ENCODE measurements at places on chromosomes 16 and 17.
A peak's percentile ranks its signal among the peaks of the same experiment; 100 is the strongest.

- DNase-seq, result no peak
Observed at GRCh38 chr17:79746889-79747507, 16.3 kb downstream of the ENPP7 start.

DNA sequence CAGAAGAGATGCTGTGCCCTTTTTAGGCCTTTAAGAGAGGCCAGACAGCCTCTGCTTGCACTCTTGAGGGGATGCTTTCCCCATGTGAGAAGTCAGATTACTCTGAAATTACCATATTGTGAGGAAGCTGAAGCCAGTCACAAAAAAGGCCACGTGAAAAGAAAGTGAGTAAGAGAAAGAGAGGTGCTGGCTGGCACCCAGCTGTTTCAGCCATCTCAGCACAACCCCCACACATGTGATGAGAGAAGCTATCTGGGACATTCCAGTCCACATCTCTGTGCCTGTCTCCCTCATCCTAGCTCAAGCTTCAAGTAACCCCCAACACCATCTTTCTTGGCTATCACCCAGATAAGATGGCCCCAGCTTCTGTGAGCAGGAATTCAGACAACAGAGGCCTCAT lies 131.4 kb downstream of the HS3ST2 start:
- DNase-seq, result no peak

DNA sequence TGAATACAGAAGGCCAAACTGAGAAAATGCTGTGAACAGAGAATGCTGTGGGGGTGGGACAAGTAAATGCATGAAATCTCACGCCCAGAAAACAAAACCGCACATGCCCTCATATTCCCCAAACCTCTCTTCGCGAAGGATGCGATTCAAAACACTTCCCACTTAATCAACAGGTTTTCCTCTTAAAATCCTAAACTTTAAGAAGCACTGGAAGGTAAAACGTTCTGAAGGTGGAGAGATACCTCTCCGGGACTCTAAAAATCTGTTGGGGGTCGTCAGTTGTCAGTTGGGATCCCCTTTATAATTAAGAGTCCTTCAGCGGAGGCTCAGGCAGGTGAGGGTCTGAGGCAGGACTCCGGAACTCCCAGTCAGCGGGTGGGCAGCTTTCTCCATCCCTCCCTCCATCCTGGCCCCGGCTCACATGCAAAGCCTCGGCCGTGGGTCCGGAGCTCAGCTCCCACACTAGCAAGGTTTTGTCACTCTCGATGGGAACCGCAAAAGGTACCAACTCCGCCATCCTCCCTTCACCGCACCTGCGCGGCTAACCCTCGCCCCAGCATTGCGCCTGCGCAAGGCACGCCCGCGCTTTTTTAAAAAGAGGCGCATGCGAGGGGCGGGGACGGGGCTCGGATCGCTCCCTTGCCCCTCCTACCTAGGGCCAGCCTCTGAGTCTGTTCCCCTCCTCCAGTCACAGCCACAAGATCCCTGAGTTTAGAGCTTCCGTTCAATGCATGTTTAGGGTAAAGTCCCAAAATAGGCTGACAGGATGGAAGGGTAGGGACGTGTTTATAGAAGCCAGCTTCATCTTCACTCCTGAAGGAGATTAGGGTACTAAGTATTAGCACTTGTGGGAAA lies at the start of gene RDM1:
Gene RDM1 (minus strand): TSS at position 563 of the 855 bp plus-strand sequence. CDS start 46 bp downstream, at position 517.
- DNase-seq, result peak; percentile 47

DNA sequence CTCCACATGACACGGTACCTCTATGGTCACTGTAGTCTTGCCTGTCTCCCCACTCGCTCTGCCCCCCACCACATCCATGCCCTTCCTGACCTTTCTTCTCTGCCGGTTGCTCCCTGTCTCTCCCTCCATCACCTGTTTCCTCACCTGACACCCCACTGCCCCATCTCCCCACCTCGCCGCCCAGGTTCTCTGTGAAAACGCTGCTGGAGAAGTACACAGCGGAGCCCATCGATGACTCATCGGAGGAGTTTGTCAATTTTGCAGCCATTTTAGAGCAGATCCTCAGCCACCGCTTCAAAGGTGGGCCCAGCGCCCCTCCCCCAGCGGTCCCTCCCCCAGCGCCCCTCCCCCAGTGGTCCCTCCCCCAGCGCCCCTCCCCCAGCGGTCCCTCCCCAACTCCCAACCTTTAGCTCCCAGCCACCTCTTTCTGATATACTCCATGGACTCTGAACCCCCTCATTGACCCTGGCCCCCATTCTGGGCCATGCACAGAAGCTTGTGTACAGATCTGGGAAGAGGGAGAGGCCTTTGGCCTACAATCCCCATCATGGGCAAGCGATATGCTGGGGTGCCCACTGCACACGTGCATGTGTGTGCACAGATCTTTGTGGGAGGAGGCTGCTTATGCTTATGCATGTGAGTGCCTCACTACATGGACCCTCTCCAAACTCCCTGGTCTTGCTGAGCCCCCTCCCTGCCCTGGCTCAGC lies 4.1 kb downstream of the RUNDC3A start:
- no peak for DNase-seq

- no peak for DNase-seq
Observed at GRCh38 chr16:75217389-75217851, 1.4 kb upstream of the CTRB1 start.

- no peak for DNase-seq
Observed at GRCh38 chr16:11138769-11139325, 117.2 kb downstream of the SOCS1 start.

DNA sequence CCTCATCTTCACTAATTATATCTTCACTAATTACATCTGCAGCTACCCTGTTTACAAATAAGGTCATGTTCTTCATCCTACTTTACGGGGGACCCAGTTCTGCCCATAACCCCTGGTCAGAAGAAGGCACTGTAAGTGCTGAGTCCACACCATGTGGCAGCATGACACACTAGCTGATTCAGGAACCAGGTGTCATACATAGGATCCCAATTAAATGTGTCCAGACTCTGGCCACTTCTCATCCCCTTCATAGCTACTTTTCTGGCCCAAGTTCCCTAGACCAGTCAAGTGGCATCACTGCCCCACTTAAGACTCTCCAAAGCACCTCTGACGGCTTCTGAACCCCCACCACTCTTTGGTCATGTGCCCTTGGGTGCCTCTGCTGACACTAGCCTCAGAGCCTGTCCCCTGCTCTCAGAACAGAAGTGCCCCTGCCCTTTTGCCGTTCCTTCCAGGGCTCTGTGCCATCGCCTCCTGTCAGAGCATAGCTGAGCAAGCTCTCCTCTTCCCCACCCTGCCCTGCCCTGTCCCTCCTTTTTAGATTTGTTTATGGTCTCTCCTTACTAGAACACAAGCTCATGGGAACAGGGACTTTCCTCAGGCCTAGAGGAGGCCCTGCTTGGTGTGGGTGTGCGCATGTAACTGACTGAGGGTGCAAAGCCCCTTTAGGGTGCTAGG lies 61.1 kb downstream of the B9D1 start:
- no peak for DNase-seq
